ENCODE measurements at places on chromosomes 12 and 14. TPM values are rescaled to one million over a fixed set of nuclear protein-coding genes. Genes with fewer than 3 reads are reported as not detected.

DLK1 gene
- not detected for total RNA-seq

ARHGAP9 gene
- 9.8 TPM for total RNA-seq

KRT83 gene
- not detected for total RNA-seq

C3AR1 gene
- not detected for total RNA-seq

LIN7A gene
- 0.21 TPM for total RNA-seq

A2M gene
- 0.99 TPM for total RNA-seq

TCL1B gene
- total RNA-seq = not detected

Data from myocyte (in vitro differentiated cells).